ENCODE measurements at places on chromosomes 5 and 9.
A peak's percentile ranks its signal among the peaks of the same experiment; 100 is the strongest.

GRCh38 chr5:14397717-14398116, 183.9 kb upstream of the OTULINL start:
- no peak for DNase-seq

GRCh38 chr5:83864652-83865051, 144.0 kb upstream of the HAPLN1 start:
- no peak for DNase-seq

- DNase-seq = no peak
Observed at GRCh38 chr9:70551396-70551795, 136.9 kb upstream of the KLF9 start.

DNA sequence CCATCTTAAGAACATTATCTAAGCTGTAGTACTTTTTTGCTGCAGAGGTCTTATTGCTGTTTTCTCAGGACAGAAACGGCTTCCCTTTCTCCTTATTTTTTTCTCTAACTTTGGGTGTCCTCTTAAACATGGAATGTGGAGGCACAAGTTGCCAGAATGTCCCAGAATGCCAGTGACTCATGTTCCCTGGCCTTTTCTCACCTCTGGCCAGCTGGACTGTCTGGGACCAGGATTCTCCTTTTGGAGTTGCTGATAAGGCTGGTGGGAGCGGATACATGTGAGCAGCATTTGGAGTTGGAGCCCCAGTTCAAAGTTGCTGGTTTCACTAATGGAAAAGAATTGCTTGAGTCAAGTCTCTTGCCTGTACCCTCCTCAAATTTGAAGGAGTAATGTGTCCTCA, 112.8 kb downstream of the ARHGAP26 start:
- DNase-seq = no peak

DNA sequence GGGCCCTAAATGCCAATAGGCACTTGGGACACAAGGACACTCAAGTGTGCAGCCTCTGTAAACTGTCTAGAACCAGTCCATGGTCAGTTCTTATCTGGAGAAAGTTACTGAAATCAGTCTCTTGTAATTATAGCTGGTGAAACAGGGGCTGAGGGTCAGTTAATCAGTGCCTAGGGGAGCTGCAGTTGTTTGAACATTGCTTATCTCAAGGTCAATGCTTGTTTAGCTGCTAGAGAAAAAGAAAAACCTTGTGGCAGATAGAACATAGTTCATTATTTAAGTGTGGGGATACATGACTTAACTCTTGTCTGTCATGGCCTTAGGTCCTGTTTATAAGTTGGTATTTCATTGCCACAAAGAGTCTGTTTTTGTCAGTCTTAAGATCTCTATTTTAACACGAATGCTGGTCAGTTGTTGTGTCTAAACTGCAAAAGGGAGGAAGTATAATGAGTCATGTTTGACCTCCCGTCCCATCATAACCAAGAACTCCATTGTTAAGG, 108.0 kb downstream of the STARD4 start:
- DNase-seq = no peak

GRCh38 chr9:116687754-116688135, 640 bp downstream of the TRIM32 start:
- DNase-seq = no peak

DNA sequence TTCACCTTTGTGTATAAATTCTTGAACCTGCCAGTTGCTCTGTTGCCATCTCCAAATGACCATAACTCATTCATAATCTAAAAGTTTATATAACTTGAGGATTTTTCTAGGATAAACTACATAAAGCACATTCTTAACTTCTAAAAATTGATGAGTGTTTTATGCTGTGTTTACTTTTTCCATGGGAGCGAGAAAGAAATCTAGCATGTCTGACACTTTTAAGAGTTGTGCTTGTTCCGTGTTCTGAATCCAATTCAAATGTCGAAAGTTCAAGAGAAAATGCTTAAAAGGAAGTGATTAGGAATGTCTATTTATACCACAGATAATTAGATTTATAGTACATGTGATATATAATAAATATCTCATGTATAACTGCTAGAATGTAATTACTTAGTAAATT, 154.4 kb downstream of the DEPDC1B start:
- no peak for DNase-seq

GRCh38 chr9:101848485-101848919, 110.1 kb upstream of the GRIN3A start:
- DNase-seq = no peak

DNA sequence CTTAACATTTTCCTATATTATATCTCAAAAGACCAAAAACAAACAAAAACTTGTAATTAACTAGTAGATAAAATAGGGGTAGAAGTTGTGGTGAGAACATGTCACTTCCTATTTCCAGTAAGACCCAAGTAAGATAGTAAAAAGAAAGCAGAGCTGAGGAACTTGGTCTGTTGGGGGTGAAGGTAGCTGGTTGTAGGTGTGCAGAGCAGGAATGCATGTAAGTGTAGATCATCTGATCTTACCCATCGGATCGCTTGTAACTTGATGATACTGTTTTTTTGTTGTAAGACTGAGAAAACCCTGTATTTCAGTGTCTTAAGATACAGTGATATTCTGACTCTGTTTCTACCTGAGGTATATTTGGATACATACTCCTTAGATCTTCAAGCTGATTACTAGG, 5.7 kb downstream of the SRP19 start:
- DNase-seq = no peak

DNA sequence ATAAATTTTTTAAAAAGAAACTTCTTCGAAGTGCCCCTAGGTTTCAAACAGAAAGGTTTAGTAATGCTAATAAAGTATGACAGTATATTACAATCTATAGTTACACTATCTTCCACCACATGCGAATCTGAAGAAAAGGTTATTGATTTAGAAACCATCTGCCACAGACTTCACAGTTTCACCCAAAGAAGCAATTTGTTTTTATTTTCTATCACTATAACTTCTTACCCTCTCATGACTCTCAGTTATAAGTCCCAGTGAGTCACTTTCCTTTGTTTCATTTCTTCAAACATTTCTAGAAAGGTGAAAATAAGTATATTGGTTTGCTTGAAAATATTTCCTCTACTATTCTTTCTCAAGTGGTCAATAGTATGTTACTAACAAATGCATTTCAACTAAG, 93.6 kb downstream of the MCTP1 start:
- no peak for DNase-seq

GRCh38 chr5:178416919-178417318, 173.3 kb downstream of the COL23A1 start:
- no peak for DNase-seq

- peak; percentile 90 for DNase-seq
Observed at GRCh38 chr9:136787690-136788400, 3.3 kb upstream of the TMEM141 start.

DNA sequence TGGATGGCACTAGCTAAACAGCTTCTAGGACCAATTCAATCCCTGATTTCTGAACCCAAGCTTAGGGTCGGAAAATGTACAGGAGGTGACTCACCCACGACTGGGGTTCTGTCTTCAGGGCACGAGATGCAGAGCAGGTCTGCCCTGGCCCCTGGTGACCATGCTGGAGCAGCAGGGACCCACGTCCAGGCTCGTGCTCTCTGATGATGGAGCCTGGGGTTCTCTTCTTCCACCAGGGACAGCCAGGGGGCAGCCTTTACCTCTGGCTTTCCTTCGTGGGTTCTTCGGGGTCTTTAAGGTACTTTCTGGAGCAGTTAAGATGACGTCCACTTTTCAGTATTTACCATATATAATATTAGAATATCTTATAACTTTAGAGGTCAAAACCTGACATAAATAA, 2.1 kb downstream of the CFAP77 start:
- no peak for DNase-seq

All from spinal cord (tissue), 10 donors.